ENCODE measurements at places on chromosomes 3 and 15. TPM values are rescaled to one million over a fixed set of nuclear protein-coding genes. Genes with fewer than 3 reads are reported as not detected.

The FAM107A gene
- 1.2 TPM for total RNA-seq

The FOXB1 gene
- total RNA-seq, result not detected

The DPPA4 gene
- total RNA-seq, result not detected

The DUOXA2 gene
- total RNA-seq, result not detected

The GATA2 gene
- 5.1 TPM for total RNA-seq

The FANCD2OS gene
- total RNA-seq, result not detected

The WWTR1 gene
- total RNA-seq, result 94.2 TPM

The ACTC1 gene
- total RNA-seq, result not detected

The CKMT1B gene
- total RNA-seq, result not detected
